NCI-H187 (cell line): ENCODE measurements at places on chromosomes 1 and 21.

GRCh38 chr1:172002725-172003345 lies 161.5 kb downstream of the DNM3 start:
- peak; percentile 26 for DNase-seq

DNA sequence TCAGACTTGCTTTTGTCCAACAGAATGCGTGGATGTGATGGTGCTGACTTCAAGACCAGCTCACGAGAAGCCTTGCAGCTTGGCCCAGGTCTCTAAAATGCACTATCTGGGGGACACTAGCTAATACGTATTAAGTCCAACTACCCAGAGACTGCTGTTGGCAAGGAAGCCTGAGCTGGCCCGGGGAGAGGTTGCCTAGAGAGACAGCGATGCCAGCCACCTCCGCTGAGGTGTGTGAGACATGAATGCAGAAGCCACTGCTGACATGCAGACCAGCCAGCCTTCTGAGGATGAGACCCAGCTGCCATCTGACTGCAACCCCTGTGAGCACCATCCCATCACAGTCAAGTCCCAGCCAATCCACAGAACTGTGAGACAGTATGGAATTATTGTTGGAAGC lies 32.5 kb downstream of the THAP3 start:
- DNase-seq = no peak

GRCh38 chr1:235953801-235954200 lies 87.1 kb upstream of the LYST start:
- no peak for DNase-seq

DNA sequence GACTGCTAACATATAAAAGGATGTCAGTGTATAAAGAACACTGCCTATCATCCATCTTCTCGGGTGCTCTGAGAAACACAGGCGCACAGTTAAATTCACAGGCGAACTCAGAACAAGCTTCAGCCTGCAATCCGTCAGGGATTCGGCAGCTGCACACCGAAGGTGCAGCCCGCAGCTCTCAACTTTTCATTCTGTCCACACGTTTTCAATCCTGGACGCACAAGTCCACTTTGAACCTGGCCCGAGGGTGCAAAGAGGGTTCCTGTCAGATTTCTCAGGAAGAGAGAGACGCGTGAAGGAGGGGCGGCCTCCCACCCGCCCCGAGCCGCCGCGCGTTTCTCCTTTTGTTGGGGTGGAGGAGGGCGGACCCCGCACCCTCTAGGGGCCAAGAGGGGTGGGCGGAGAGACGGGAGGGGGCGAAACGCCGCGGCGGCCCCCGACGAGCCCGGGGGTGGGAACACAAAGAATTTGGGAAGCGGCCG lies 724 bp downstream of the DOCK7 start:
- no peak for DNase-seq

DNA sequence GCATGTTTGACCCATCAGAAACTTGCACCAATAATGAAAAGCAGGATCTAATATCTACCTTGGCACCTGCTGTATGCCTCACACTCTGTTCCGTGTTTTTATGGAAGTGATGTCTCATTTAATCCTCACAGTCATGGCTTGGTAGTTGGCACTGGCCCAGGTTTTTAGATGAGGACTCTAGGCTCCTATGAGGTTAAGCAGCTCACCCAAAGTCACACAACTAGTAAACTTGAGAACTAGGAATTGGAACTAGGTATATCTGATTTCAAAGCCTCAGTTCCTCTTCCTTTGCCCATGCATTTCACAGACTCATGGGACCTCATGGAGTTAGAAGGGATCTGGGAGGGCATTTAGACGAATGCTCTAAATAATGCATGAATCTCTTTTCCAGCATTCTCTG lies 21.3 kb upstream of the TARBP1 start:
- no peak for DNase-seq

DNA sequence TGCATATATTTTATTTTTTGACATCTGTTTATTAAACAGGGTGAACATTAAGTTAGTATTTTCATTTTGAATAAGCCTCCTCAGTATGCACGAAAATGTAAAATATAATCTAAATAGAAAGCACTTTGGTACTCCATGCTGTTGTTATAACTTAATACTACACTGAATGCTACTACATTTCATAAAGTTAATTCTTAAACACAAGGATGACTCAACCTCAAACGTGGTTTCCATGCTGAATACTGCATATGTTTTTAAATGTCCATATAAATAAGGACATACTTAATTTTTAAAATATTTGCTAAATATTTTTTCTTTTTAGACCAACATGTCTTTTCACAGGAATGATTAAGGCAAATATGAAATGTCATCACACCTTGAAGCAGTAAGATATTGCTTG lies 83.9 kb downstream of the USP24 start:
- no peak for DNase-seq

GRCh38 chr21:45788637-45789506 lies 145.3 kb downstream of the PCBP3 start:
- no peak for DNase-seq

- DNase-seq = peak; percentile 61
Observed at GRCh38 chr1:166489670-166490436, 323.1 kb upstream of the FAM78B start.

DNA sequence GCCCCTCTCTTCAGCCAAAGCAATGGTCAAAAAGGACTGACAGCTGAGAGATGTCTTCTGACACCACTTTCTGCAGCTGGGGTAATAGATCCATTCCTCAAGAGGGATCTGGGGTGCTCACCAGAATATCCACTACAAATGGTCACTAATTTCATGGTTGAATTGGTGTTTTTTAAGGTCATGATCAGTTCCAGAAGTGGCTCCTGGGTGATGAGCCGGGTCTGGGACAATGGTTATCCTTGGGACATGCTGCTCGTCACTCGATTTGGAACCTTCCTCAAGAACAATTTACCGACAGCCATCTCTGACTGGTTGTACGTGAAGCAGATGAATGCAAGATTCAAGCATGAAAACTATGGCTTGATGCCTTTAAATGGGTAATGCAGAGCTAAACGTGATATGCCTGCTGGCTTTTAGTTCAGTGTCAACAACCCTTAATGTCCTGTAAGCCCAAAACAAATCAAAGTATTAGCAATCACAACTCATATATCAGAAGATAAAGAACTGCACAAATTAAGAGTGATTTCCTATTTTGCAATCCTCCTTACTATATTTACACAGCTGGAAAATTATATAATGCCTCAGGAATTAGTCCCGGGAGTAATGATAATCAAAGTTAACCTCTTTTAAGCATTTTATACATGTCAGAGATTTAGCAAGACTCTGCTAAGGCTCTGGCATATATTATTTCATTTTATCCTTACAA lies 20.1 kb downstream of the FMO3 start:
- DNase-seq = no peak

DNA sequence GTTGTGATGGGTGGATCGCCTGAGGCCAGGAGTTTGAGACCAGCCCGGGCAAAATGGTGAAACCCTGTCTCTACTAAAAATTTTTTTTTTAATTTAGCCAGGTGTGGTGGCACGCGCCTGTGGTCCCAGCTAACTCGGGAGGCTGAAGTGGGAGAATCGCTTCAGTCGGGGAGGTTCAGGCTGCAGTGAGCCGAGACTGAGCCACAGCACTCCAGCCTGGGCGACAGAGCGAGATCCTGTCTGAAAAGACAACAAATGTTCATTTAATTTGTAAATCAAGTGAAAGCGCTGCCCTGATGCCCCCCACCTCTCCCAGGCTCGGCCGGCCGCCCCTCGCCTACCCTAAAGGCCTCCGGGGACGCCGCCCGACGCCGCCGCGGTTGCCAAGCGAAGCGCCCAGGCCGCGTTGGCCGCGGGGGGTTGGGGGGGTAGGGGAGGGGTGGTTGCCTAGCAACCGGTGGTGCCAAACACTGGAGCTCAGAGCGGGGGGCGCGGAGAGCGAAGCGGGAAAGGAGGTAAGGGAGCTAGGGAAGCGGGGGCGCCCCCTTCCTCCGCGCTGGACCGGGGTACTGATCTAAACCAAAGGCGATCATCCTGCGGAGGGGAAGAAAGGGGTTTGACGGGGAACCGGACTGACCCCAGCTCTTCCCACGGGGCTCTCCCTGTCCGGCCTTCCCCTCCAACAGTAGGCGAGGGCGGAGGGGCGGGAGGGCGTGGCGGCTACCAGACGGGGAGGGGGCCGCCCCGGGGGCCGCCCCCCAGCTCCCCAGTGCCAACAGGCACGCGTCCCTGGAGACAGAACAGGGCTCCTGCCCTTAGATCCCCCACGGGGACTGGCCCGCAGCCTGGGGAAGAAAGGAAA lies at the start of gene TEKT2:
Gene TEKT2 (plus strand): TSS at position 460 of the 862 bp plus-strand sequence. CDS start 828 bp downstream, outside the sequence.
- peak; percentile 51 for DNase-seq

DNA sequence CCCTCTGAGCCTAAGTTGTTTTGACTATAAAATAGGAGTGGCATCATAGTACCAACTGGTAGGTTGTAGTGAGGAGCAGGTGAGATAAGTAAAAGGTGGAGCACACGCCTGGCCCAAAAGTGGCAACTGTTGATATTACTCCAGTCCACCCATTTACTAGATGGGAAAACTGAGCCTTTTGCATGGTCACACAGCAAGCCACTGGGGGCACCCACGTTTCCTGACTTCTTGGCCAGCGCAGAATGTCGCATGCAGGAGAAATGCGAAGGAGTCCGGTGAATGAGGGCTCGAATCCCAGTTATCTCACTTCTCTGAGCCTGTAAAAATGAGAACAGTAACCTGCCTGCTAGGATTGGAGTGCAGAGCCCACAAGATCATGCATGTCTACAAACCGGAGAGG lies 20.8 kb downstream of the GRHL3 start:
- no peak for DNase-seq
